Stimulated activated CD4-positive, alpha-beta T cell treated with anti-CD3 and anti-CD28 coated beads, Interleukin-1b, Interleukin-23, amount 100 ng/mL, for 1 hour (primary cell): ENCODE measurements at places on chromosomes 2 and 18.

DNA sequence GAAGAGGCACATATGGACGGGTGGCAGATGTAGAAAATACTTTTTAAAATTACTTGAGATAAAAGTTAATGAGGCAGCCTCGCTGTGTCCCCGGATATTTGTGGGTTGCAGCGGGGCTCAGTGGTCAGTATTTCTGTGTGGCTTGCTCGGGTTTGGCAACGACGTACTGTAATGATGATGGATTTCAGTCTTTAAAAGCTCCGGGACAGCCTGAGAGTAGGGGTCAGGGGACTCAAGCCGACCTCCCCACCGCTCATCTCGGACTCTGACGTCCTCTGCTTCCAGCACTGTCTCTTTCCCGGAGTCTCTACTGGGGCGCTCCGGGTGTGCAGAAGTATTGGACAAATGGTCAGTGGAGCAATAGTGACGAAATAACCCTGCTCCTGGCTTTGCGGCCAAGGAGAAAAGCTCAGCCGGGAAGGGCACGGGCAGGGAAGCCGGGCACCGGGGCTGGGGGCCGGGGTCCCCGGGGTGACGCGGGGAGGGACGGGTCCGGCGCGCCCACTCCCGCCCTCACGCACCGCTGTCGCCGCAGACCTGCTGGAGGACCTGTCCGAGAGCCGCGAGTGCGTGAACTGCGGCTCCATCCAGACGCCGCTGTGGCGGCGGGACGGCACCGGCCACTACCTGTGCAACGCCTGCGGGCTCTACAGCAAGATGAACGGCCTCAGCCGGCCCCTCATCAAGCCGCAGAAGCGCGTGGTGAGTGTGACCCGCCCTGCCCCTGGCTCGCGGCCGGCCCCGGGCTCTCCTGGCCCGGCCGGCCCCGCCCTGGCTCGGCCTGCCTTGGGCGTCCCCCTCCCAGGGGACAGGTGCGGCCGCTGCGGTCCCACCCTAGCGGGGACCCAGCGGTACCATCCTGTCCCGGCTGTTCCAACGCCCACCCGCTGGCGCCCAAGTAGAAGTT is 7.3 kb downstream of the GATA6 start:
- DNase-seq: no peak

GRCh38 chr18:8526332-8526731 is 82.9 kb upstream of the RAB12 start:
- DNase-seq: no peak

GRCh38 chr2:143615562-143615961 is 486.3 kb downstream of the ARHGAP15 start:
- no peak for DNase-seq

GRCh38 chr2:240595381-240596079 is 9.0 kb downstream of the CAPN10 start:
- DNase-seq: no peak

DNA sequence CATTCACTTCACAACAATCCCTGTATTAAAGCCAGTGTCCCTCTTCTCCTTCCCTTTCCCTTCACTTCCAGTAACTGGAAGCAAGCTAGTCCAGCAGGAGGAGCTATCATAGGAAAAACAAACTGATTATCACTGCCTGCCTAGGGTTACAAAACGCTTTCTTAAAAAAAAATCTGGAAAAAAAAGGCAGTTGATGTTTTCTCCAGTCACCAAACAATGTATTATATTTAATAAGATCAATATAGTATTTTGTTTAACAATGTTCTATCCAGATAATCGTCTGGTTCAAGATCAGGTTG is 78.8 kb upstream of the ITGB6 start:
- no peak for DNase-seq

DNA sequence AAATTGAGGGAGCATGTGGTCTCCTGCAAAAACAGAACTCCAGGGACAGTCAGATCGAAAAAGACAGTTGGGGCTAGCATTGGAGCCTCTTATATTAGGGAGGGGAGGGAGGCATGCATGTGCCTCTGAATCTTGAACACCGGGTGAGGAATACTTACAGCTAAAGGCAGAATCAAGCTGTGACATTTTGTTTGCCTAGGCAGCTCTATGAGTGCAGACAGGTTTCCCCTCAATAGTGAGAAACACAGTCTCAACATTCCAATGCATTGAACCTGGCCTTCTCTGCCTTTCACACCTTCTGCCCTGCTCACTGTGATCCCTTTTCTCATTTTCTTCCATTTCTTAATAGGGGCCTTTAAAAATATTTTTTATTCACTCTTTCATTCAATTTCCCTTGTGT is 140.4 kb downstream of the THSD7B start:
- DNase-seq: no peak

DNA sequence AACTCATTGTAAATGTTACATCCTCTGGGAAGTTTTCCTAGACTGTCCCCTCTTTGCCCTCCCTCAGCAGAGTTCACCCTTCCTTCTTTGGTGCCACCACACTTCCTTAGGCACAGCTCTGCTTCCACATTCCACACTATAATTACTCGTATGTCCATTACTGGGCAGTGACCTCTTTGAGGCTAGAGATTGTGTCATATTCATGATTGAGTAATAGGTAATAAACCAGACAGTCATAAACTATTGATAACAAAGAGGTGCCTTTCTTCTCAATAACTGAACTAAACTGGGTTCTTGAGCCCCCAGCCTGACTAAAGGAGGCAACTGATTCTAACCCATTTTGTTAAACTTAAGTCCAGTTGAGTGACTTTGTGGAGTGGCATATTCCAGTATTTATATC is 28.3 kb downstream of the MYO3B start:
- DNase-seq: no peak

- DNase-seq: no peak
Measured at GRCh38 chr2:202030691-202031090, 3.0 kb upstream of the FZD7 start.

DNA sequence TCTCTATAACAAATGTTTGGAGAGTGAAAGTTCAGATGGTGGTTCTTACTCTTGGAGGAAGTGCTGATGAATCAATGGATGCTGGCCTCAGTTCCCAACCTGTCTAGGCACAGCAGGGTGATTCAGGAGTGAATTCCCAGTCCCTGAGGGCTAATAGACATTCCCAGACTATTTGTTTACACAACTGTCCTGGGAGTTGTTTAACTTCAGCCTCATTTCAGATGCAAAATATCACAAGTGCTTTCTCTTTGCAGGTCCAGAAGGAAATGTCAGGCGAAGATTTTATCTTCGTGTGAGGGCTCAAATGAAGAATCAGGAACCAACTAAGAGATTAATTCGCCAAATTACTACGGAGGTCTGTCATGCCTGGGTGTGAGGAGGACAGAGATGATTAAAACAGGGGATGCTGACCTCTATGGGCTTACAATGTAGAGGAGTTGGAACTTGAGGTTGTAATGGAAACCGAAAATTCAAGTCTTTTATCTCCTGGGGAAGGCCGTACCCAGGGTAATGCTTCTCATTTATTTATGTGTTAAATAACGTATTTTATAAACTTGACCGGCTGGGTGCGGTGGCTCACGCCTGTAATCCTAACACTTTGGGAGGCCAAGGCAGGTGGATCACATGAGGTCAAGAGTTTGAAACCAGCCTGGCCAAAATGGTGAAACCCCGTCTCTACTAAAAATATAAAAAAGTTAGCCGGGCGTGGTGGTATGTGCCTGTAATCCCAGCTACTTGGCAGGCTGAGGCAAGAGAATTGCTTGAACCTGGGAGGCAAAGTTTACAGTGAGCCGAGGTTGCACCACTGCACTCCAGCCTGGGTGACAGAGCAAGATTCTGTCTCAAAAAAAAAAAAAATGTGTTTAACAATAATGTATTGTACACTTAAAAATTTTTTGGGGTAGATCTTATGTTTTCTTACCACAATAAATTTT is 38.7 kb upstream of the SLC1A4 start:
- DNase-seq: no peak

GRCh38 chr2:44433895-44434294 is 72.1 kb downstream of the CAMKMT start:
- no peak for DNase-seq

- DNase-seq: no peak
Measured at GRCh38 chr2:115070002-115070401, 627.6 kb downstream of the DPP10 start.

GRCh38 chr2:217599906-217600305 is 402.9 kb downstream of the TNS1 start:
- DNase-seq: no peak

DNA sequence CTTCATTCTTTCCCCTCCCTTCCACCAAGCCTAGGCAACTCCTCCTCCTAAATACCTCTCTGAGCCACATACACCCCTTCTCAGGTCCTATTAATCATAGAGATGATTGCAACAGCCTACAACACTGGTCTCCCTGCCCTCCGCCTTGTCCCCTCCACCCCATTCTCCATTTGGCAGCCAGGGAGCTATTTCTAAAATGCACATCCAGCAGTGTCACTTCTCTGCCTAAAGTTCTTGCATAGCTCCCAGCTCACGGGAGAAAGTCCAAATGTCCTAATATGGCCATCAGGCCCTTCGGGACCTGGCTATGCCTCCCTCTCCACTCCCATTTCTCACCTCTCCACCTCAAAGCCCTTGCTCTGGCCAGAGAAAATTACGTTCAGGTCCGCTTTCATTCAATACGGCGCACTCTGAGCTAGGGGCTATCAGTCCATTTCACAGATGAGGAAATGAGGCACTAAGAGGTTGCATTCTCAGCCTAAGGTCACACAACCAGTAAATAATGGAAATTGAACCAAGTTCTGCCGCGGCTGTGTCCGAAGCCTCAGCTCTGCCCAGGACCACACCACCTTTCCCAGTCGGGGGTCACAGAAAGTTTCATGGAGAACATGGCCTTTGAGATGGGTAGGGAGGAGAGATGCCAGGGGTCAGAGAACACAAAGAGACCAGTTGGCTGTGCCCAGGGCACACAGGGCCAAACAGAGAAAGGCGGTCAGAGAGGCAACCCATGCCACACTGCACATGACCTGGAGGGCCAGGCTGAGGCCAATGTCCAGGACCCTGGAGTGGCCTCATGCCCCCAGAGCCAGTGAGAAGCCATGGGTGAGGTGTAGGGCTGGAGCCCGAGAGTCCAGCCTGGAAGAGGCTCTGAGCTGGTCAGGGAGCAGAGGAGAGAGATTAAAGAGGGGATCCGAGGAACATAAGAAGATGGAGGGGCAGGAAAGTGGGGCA is 72.8 kb downstream of the TNS1 start:
- DNase-seq: no peak

GRCh38 chr2:189592353-189592984 is 11.9 kb upstream of the SLC40A1 start:
- DNase-seq: no peak

DNA sequence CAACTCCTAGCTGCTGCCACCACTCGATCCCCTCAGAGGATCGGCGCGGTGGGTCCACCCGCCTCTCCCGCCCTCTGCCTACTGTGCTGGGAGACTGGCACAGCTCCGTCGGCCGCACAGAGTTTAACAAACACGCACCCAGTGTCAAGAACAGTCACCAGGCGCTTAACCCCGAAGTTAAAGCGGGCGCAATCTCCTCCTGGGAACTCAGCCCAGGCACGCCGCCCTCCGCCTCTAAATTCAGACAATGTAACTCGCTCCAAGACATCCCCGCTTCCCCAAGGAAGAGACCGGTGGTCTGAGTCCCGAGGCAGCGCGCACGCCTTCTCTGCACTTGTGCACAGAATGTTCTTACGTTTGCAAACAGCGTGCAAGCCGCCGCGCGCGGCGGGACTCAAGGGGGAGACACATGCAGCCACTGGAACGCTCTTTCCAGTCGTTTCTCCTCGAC is 533 bp downstream of the CXCR4 start:
- no peak for DNase-seq

DNA sequence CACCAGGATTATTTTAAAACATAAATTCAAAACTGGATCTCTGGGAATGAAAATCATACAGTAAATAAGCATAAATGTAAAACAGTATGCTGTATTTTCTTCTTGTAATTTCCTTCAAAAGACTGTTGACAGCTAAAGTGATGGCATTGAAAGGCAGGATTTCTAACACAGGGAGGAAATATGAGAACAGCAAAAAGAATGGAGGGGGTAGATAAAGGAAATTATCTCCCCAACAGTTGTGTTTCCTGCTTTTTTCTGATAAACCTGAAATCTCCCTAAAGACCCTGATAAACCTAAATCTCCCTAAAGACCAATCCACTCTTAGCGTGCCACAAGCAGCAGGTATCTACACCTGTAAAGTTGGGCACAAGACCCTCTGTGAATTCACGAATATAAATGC is 50.8 kb downstream of the PIAS2 start:
- no peak for DNase-seq

DNA sequence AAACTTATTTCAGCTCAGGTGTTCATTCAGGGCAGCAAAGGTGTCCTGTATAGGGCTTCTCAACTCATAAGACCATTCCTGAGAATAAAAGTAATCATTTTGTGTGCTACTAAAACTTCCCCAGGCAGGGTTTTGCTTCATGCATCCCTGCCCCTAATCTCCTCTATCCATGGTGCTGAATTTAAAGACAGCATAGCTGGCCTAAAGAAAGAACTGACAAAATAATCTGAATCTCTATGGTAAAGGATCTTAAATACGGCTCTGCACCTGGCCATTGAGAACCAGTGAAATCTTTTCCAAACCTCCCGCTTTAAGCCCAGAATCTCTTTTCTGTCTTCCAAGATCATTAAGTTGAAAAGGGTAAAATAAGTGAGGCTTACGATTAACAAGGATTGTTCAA is 292.1 kb upstream of the KLHL29 start:
- no peak for DNase-seq

DNA sequence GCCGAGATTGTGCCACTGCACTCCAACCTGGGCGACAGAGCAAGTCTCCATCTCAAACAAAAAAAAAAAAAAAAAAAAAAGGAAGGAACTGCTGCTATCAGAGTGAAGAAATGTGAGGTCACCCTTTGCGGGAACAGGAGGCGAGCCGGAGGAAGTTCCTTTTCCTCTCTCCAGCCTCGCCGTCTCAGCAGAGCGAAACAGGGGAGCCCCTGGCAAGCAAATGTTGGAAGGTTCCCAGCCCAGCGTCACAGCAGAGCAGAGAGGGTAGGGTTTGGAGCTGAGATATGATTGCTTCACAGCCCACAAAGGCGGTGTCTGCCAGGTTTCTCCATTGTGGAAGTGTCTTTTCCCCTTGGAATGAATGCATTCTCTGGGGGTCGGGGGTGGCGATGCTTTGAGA is 28.5 kb downstream of the SLC20A1 start:
- no peak for DNase-seq

DNA sequence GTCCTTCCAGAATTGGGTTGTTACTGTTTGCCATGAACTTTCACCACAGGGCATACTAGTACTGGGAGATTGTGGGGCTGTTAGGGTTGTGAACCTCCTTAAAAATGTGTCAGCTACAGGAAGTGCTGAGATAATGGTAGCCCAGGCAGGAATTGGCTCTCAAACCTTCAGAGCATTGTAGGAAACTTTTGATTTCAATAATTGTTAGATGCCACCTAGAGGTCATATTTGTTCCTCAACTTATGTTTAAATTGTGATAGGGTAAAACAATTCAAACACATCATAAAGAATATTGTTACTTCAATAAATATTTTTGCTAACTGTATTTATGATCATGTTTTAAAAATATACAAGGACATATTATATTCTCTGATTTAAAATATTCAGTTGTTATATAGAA is 594.6 kb downstream of the ADCYAP1 start:
- DNase-seq: no peak
